Mammary epithelial cell (primary cell): ENCODE measurements at places on chromosomes 5 and 9.

DNA sequence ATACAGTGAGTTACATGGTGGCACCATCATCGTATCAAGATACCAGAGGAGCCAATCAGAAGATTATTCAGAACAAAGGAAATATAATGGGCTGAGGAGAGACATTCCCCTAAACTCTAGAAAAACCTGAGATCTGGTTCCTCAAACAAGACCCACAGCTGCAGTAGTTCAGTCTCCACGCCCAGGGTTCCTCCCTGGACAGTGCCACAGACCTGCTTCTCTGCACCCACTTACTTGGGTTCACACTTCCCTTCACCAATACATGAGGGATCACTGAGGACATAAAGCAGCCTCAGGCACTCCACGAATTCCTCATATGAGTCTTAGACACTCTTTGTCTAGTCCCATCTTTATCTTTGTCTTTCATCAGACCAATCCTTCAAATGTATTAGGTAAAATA is 101.7 kb downstream of the APTX start:
- DNase-seq = no peak

DNA sequence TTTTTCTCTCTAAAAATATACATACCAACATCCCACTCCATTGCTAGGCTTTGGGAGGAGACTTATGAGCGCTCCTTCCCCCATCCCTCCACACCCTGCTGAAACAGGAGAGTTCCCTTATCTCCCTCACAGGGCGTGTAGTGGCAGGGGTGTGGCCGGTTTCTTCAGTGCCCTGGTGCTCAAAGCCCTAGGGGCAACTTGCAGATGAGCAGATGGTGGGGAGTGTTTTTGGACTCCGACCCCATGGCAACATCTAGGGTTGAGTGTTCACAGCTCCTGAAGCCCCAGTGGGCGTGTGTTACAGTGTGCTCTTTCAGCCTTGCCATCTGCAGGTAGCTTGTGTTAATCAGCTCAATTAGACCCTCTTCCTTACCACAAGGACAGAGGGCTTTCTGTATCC is 409.5 kb downstream of the MAT2B start:
- no peak for DNase-seq

DNA sequence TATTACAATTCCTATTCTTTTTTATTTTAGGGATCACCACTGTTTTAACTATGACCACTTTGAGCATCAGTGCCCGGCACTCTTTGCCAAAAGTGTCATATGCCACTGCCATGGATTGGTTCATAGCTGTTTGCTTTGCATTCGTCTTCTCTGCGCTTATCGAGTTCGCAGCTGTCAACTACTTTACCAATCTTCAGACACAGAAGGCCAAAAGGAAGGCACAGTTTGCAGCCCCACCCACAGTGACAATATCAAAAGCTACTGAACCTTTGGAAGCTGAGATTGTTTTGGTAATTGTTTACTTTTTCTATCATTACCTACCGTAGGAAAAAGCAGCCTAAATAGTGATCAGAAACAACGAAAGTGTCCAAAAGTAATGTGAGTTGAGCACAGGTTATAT is 6.4 kb downstream of the GABRA6 start:
- DNase-seq = no peak

- no peak for DNase-seq
These were observed 115.7 kb upstream of the SMC2 start for GRCh38 chr9:103978396-103978795.

- no peak for DNase-seq
These were observed 62.0 kb downstream of the DROSHA start for GRCh38 chr5:31469886-31470285.

- no peak for DNase-seq
These were observed 43.9 kb downstream of the AMBP start for GRCh38 chr9:114034196-114034595.

GRCh38 chr9:84891924-84892323 is 222.4 kb downstream of the NTRK2 start:
- no peak for DNase-seq

DNA sequence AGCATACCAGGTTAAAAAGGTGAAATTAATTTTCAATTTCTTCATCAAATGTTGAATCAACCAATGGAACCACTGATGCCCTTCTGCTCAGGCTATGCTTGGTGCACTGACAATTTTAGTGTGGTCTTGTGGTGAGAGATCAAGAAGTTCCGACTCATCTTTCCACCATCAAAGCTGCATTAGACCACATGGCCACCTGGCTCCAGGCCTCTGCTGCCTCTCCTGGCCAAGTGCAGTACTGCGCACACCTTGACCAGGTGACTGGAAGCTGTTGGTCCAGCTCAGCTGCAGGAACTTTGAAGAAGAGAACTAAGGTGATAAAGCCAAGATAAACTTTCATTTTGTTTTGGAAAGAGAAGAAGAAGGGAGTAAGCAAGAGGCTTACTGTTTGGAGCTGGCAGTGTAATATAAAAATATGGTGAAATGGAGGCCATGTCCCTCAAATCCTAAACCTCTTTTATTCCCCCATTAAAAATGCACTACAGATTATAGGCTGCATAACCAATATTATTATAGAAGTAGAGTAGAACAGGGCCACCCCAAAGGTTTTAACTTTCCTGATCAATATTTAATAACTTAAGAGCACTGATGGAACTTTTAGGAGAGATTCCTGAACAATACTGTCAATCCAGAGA is 315.5 kb upstream of the C9orf72 start:
- peak; percentile 35 for DNase-seq

- no peak for DNase-seq
These were observed 33.4 kb upstream of the FCHO2 start for GRCh38 chr5:72922422-72922821.

- no peak for DNase-seq
These were observed 65.5 kb downstream of the GNG10 start for GRCh38 chr9:111726949-111727348.

DNA sequence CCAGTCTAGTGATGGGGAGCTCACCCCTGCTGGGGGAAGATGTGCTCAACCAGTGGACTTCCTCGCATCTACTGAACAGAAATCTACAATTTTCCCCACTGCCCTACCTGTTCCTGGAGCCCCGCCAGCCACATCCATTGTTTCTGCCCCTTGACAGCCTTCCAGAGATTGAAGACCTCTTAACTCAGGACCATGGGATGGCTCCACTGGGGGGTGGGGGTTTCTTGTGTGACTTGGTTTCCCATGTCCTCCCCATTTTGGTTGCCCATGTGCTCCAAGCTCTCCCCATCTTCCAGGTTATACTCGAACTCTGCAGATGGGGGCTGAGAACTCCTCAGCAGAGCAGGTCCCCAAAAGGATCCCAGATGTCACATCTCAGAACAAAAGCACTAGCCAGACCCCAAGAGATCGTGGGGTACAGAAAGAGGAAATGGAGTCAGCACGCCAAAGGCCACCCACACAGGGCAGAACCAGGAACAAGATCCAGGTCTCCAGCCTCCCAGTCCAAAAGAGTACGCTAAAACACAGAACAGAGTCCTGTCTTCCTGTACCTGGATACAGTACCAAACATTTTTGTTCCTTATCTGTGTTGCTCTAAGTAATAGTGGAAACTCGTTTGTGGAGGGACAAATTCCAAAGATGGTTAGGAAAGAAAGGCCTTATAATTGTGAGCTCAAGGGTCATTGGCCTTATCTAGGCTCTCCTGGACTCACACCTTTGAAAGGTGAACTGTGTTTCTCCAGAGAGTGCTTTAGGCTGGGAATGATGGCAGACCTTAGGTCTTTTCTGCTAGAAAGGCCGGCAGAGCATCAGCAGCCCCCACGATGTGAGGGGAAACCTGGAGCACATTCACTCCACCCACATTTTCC is 15.8 kb downstream of the CORO2A start:
- no peak for DNase-seq

GRCh38 chr5:122576256-122577016 is 198.4 kb upstream of the SNX2 start:
- no peak for DNase-seq

GRCh38 chr5:58921159-58921558 is 338.3 kb downstream of the RAB3C start:
- DNase-seq = no peak

- DNase-seq = no peak
These were observed 257.8 kb downstream of the FER start for GRCh38 chr5:109005297-109006009.

DNA sequence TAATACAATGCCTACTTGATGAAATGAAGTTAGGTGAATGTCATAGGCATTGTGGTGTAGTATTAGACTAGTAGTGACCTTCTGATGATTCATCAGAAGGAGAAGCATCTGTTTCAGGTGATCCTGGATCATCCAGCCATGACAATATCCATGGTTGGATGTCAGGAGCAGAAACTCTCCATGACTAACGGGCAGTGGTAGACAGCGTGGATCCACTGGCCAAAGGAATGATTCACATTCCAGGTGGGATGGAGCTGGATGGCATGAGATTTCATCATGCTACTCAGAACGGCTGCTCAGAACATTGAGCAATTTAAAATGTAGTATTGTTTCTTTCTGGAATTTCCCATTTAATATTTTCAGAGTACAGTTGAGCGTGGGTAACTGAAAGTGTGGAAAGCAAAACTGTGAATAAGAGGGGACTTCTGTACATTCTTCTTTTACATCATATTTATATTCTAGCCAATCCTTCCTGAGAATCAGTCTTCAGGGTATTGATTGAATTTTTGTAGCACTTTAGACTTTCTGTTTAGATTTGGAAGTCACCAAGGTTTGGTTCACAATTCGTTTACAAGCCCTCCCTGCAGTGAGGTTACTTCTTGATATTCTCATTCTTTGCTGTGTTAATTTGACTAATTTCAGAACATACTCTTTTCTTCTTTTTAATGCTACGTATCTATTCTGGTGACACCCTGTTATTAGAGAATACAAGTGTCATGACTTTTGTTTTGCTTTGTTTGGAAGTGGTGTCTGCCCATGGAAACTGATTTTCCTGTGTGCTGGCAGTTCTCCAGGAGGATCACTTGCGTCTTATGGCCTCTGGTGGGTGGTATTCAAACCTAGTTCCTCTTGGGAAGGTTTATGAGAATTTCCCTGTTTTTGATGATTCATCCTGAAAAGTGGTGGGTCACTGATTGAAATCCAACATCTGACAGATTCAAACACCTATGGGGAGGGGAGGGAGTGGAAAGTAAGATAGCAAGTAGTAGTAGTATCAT is 12.2 kb upstream of the CLINT1 start:
- DNase-seq = peak; percentile 99

GRCh38 chr5:76269932-76270610 is 133.0 kb upstream of the IQGAP2 start:
- peak; percentile 81 for DNase-seq

- no peak for DNase-seq
These were observed 97.0 kb upstream of the ZNF366 start for GRCh38 chr5:72604111-72604797.

GRCh38 chr5:75055727-75056144 is 3.4 kb upstream of the GCNT4 start:
- no peak for DNase-seq

DNA sequence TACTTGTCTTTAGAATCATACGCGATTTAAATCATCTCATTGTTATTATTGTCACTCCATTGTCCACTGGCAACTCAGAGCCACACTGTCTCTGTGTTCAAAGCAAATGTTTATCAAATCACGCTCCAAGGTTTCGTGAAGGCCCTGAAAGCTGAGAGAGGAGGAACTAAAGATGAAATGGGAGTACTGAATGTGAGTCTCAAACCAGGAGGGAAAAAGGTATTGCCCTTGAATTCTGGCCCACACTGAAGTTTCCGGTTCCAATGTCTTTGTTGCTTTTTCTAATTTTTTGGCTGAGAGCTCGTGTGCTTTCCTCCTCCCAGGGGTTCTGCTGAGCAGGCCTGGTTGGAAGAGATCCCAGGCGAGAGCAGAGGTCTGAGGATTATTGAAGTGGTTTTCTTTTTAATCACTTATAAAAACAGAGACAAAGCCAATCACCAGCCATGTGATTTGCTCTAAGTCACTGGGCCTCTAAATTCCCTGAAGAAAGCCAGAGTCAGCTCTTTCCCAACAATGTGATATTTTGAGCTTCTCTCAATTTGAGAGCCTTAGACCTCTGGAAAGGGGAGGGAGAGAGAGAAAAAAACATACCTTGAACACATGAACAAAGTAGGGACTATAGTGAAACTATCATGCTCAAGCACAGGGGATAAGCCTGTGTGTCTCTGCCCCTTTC is 420.8 kb upstream of the GRAMD2B start:
- DNase-seq = peak; percentile 45
